Karpas-422 (cell line): ENCODE measurements at places on chromosomes 4 and X. TPM values are rescaled to one million over a fixed set of nuclear protein-coding genes. Genes with fewer than 3 reads are reported as not detected.

Gene PDGFRA
- total RNA-seq = not detected in 2 replicates

Gene NAP1L5
- total RNA-seq = 17.9 and 23.2 TPM in 2 replicates

Gene CD38
- total RNA-seq = 3.6 and 12.1 TPM in 2 replicates

Gene PAGE4
- total RNA-seq = not detected in 2 replicates

Gene MAGEC3
- not detected in 2 replicates for total RNA-seq

Gene PCDH10
- total RNA-seq = not detected in 2 replicates

Gene SLITRK2
- total RNA-seq = not detected in 2 replicates
